ENCODE measurements at places on chromosomes 1 and 21.

GRCh38 chr1:206963119-206963712 lies 7.0 kb downstream of the FCAMR start:
- DNase-seq = no peak

DNA sequence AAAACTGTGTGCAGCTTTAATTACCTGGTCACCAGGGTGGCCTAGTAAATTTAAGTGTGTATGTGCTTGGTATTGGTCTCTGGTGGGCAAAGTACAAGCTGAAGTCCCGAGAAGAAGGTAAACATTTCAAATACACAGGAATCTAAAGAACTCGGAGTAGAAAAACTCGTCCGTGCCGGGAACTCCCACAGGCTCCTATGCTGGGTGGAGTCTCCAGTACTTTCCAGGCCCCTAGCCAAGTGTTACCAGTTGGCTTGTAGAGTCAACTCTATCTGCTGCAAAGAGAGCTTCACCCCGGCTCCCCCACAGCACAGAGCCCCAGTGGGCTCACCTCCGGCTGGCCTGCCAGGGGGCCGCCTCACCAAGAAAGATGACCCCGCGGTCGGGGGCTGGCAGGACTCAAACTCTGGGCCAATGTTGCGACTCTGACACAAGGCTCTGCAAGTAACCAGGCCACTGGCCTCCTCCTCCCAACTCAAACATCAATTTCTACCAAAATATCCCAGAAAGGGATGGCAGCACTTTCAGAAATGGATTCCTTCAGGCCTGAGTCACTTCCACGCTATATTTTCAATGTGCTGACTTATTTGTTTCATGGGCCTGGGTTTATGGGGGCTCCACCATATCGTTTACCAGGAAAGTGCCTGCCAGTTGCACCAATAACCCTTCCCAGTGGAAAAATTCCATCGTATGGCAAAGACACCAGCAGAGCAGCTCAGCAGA lies 73.9 kb downstream of the SLC66A1 start:
- DNase-seq = no peak

GRCh38 chr1:59619557-59619956 lies 195.2 kb upstream of the HOOK1 start:
- no peak for DNase-seq

- DNase-seq = no peak
These were observed 11.5 kb downstream of the PLA2G2D start for GRCh38 chr1:20107796-20108195.

- no peak for DNase-seq
These were observed 69.2 kb upstream of the PDE9A start for GRCh38 chr21:42584296-42584641.

GRCh38 chr1:15944308-15945010 lies 31.4 kb downstream of the ZBTB17 start:
- no peak for DNase-seq

DNA sequence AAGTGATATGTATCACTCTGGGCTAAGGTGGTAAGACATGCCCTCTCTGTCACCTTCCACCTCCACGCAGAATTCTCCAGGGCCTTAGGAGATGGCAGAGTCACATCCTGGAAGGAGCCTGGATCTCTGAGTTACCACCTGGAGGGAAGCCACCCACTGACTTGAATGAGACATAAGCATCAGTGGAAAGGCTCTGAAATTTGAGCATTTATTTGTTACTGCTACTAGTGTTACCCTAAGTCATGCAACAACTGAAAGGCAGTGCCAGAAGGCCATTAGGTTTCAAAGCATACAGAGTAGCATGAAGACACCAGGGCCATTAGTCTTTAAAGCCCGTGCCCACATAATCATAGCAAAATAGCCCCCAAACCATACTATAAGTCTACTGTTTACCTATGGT lies 230.3 kb upstream of the IRF2BP2 start:
- DNase-seq = no peak

DNA sequence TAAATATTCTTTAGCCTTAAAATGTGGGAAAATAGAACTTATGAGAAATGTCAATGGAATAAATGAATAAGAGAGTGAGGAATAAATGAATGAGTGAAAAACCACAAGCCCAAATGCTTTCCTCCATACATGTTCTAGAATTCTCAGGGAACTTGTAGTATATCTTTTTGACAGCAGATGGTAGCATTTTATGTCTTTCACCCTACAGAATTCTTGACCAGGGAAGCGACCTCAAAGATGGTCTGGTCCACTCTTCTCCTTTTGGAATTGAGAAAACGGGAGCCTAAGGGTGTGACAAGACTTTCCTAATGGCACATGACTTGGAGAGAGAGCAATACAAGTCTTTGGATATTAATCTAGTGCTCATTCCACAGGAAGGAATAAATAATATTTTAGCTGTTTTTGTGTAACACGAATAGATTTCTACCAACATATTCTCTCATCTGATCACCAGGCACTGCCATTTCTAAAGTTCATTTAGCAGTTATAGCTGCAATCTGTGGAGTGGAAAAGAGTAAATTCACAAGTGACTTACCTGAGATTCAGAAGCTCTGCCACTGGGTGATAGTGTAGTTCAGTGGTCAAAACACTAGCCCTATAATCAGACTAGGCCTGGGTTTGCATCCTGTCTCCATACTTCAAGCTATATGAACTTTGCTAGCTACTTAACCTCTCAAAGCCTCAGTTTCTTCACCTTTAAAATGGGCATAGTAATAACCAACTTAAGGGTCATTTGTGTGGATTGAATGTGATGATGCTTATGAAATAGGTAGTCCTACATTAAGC lies 15.0 kb upstream of the F5 start:
- no peak for DNase-seq

- no peak for DNase-seq
These were observed 47.1 kb downstream of the PTGS2 start for GRCh38 chr1:186633116-186633515.

GRCh38 chr1:113874012-113874879 lies 2.7 kb upstream of the PTPN22 start:
- no peak for DNase-seq

DNA sequence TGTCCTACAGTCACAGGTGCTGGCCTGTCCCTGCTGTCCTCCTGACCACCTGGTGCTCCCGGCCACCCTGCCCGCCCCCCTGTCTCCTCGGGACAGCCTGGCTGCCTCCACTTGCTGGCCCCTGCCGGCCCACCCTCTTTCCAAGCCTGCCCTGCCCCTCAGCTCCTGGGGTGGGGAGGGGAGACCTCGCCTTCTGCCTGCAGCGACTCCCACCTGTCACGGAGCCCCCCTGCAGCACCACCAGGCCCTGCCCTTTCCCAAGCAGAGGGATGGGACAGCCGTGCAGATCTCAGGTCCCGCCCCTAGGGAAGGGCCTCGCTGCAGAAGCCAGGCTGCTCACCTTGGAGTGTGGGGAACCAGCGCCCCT lies 7.5 kb downstream of the LRRC3 start:
- DNase-seq = no peak

DNA sequence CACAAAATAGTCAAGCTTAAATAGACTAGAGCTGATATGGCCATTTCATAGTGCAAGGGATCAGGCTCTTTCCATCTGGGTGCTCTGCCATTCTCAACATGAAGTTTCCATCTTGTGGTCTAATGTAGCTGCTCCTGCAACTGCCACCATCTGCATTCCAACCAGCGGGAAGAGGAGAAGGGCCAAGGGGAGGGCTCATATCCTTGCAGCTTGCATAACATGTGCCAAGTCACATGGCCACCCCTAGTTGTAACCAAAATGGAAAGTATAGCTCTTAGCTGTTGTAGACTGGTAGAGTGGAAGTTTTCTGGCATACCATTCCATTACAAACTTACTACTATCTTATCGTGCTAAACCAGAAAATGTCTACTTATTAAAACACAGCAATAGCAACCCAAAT lies 38.9 kb upstream of the IVNS1ABP start:
- DNase-seq = no peak

GRCh38 chr1:213984387-213985208 lies 3.2 kb upstream of the PROX1 start:
- no peak for DNase-seq

GRCh38 chr1:162030759-162031280 lies 7.2 kb upstream of the OLFML2B start:
- no peak for DNase-seq

DNA sequence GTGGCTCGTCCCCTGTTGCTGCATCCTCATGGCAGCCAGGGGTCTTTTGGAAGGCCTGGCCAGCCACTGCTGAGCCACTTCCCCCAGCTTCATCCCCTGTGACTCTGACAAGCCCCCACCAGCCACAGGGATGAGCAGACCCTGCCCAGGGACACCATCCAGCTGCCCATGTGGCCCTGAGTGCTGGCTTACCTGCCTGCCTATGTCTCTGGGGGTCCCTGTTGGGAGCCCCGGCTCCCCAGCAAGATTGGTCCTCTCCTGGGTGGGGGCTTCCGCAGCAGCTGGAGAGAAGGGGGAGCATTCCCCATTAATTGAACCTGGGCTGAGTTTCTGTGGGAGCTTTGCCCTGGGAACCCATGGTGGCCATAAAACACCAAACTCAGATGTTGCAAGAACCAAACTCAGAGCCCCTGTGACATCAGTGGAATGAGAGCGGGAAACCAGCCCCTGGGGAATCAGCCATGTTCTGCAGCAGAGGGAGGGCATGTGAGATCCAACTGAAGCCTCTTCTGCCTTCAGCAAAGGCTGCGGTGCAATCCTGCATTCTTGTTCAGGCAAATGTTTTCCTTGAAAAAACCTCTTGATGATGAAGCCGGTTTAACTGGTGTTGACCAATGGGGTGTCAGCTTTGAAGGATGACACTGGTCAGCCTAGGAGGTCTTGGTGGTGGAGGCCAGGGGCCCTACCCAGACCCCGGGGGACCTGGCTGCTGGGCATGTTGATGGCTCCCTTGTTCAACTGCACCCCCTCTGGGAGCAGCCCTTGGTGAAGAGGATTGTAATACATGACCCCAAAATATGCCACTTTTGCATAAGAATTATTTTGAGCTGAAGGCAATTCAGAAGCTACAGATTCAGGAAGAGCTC lies 28.3 kb upstream of the COL18A1 start:
- no peak for DNase-seq

DNA sequence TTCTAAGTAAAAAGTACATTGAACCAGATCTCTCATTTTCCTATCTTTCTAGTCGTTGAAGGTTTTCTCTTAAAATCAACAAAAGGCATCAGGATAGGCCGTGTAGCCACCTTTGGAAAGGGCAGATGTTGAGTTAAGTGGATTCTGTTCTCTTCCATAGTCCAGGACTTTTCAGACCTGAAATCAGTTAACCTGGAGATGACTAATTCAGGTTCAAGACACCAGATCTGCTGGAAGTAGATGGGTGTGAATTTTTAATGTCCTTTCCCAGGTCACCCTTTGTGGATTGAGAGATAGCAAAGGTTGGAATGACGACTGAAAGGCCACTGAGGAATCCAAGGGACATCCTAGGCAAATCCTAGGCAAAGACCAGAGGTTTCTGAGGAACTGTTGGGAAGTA lies 172.8 kb downstream of the DHRS3 start:
- no peak for DNase-seq

DNA sequence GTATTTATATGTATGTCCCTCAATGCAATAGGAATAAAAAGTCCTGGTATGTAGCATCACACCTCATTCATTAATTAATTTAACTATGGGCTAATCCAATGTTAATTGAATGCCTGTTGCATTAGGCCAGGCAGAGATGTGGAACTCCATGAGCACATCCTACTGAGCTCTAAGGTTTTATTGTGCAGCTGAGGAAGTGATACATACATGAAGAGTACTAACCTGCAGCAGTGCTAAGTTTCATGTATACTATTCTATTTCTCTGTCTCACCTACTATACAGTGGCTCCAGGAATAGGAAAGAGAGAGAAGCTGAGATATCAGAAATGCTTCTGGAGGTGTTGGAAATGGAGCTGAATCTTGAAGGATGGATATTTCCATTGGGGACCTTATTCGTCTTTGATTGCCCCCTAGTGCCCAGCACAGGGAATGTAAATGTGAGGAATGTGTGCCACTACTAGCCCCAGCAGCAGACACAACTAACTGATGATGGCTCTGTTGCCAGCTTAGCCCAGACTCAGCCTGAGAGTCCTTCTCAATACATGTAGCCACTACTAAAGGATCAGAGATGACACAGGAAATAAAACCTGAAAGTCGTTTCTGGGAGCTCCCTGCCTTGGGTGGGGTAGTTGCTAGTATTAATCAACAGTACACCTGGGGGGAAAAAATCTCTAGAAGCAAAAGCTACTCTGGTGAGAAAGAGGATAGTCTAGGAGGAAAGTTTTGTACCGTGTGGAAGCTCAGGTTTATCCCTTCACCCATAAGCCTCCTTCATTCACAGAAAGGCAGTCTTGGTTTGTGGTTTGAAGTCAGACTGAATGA lies 173.3 kb upstream of the FOXD3 start:
- DNase-seq = no peak

GRCh38 chr1:158652721-158653334 lies 33.7 kb downstream of the SPTA1 start:
- DNase-seq = no peak

DNA sequence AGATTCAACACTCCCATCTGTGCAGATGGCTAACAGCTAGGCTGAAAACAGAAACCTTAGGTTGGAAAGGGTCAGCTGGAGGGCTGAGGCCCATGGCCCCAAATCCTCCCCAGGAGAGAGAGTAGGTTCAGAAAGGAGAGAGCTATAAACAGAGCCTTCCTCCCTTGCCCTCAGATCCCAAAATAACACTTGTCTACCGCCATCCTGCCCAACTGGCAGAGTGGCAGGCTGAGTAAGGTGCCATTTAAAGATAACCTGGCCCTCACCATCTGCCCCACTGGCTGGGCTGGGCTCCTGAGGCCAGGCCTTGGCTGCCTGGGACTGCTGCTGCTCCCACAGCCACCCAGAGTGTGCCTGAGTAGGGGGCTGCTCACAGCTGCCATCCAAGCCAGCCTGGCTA lies 4.3 kb upstream of the SHISA4 start:
- no peak for DNase-seq

DNA sequence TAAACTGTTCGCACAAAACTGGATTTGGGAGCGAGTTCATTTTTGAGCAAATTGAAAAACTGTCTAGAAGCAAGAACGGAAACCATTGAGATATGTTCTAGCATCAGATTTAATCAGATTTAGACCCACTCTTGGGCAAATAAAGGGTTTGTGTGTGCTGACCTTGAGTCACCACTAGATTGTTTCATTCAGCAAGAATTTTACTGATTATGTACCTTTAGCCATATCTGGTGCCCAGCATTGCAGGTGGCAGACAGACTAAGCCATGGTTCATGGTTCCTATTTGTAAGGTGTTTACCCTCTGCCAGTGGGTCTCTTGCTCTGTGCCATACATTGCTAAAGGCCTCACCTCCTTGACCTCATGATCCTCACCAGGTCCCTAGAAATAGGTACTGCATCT lies 1.4 kb downstream of the NUDC start:
- DNase-seq = no peak

DNA sequence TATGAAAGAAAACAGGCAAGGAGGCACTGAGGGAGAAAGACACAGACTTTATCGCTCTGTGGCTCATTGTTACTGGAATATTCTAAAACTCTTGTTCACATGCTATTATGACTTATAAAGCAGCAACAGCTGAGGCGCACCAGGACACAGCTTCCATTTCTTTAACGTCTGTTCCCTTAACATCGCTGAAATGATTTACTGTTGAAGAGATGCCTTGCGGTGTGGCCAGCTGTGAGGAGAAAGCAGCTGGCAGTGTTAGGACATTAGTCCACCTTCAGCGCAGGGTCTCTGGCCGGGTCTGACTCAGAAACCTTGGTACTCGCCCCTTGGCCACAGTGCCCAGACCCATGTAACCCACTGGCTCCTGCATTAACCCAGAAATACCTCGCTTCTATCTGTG lies 3.1 kb upstream of the PER3 start:
- no peak for DNase-seq
